ENCODE measurements at places on chromosomes 3 and 15. TPM values are rescaled to one million over a fixed set of nuclear protein-coding genes. Genes with fewer than 3 reads are reported as not detected.
A peak's percentile ranks its signal among the peaks of the same experiment; 100 is the strongest.

UACA gene
- 45.4 TPM for polyA plus RNA-seq

HHATL gene
- not detected for polyA plus RNA-seq

USP50 gene
- 0.29 TPM for polyA plus RNA-seq

PEX5L gene
- polyA plus RNA-seq: 0.13 TPM

- no peak for DNase-seq
Observed at GRCh38 chr15:33116198-33116597, 78.3 kb downstream of the FMN1 start.

- no peak for DNase-seq
Observed at GRCh38 chr3:634511-634910, 437.9 kb downstream of the CHL1 start.

DNA sequence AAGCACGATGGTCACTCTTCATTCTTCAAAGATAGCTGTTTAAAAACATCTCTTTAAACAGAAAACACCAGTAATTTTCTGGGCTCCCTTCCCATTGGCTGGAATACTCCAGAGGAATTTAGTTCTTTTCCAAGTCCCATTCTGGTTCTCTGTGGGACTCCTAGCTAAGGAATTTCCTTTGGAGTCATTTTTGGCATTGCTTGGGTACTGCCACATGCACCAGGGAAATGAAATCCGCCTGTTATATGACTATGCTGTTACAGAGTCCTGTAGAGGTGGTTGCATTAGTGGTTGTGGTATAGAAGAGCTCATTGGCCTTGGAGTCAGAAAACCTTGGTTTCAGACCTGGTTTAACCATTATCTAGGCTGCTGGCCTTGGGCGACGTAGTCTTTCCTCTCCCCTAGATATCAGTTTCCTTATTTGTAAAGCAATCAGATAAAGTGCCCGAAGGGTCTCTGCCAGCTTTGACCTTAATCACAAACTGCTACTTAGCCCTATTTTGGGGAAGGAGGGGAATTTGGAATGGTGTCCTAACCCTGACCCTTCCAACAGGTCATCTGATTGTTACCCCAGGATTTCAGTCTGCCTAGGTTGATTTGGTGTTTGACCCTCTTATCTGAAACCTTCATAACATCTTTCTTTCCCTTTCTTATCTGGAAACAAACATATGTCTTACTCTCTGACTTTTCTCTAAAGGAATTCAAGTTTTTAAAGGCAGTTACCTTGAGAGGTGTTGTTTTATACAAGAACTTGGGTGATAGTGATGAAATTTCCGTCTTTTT is 13.4 kb downstream of the RTP1 start:
- no peak for DNase-seq

- no peak for DNase-seq
Observed at GRCh38 chr3:189340680-189341460, 169.1 kb downstream of the TPRG1 start.

- peak; percentile 46 for DNase-seq
Observed at GRCh38 chr15:28094732-28095521, 4.2 kb downstream of the OCA2 start.

- DNase-seq: peak; percentile 6
Observed at GRCh38 chr3:183692436-183692835, 5.2 kb upstream of the YEATS2 start.

DNA sequence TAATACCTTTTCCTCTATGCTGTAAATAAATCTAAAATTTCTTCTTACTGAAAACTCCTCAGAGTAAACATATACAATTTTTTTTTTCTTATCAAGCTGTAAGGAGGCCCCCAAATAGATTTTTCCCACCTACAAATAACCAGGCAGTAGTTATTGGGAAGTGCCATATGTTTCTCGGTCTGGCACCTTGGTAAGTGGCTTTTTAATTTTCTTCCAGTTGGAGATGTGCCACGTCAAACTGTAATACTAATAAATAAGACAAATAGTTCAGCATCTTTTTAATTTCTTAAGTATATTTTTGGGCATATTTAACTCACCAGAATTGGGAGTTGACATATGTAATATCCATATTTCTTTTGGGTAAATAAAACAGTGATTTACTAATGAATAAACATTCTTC is 346.3 kb downstream of the DIPK2A start:
- DNase-seq: no peak

DNA sequence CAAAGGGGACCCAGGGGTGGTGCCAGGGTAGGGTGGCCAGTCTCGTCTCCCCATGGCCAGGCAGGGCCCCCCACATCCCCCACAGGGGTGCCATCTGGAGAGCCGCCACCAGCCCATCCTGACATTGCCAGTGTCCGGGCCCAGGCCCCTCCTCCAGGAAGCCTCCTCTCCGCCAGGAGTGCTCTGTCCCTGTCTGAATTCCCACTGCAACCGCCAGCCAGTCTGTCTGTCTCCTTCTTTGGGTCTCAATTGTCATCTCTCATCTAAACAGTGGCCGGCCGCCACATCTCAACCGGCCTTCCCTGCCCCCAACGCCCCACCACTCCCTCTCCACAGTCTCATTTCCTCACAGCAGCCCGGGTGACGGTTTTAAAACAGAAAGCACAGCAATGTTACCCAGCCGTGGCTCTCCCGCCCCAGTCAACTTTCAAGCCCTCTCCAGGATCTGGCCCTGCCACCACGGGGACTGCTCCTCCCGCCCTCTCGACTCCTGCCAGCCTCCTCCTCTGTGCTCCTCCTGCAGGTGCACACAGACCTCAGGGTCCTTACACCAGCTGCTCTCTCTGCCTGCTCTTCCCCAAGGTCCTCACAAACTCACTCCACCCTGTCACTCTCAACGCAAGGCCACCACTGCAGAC is 57.0 kb downstream of the IQSEC1 start:
- DNase-seq: no peak

All from hepatocyte (in vitro differentiated cells).